B cell (primary cell): ENCODE measurements at places on chromosomes 12 and 14.
A peak's percentile ranks its signal among the peaks of the same experiment; 100 is the strongest.

- DNase-seq: no peak
Observed at GRCh38 chr12:62873826-62874448, 61.0 kb downstream of the PPM1H start.

DNA sequence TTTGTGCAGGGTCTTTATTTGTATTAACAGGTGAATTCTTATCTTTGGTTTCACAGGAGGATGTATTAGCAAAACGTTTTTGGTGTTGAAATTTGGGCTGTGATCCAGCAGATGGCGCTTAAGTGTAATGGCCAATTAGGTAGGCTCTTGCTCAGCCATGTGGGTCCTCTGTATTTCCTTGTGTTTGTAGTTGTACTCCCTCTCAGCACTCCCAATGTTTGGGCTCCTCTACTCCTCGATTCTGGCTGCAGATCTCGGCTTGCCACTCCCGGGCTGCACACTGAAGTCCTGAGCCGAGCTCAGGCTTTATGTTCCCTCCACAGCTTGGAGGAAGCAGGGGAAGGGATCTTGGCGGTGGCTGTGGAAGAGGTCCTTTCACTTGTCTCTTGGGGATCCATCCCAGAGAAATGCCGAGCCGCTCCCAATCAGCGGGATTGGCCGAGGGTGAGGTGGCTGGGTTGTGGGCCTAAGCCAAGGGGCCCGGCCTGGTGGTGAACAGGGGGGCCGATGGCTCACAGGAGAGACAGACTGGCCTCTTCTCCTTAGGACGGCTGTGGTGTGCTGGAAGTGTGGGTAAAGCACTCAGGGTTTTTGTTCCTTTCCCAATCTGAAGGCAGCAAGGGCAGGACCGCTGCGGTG is 133.7 kb downstream of the AEBP2 start:
- no peak for DNase-seq

DNA sequence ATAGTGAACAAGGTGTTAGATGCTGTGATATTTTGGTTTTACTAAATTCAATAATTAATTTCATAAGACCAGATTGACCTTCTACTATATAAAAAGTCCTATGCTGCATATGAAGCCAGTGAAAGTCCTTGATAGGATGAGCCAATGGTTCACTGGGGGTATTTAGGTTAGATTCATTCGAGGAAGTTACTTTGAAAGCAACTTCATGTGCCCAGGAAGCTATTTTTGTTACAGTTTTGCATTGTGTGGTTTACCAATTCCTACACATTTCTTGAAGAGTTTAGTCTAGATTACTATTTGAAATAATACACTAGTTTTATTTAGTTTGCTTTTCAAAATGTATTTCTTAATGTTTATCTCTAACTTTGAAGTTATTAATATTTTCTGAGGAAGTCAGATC is 58.5 kb upstream of the RMST start:
- DNase-seq: no peak

DNA sequence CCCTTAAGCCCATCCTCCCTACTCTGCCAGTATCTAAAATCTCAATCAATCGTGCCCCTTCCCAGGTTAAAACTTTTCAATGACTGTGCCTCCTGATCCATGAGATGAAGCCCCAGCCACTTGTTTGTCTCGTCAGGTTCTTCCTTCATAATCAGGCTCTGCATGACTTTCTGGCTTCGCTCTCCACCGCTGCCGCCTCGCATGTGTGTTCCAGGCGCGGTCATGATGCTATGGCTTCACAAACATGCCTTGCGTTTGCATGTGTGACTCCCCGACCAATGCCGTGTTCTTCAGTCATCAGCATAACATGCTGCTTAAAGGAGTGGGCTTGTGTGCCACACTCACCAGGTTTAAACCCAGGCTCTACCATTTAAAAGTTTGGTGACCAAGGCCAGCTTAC is 5.0 kb upstream of the C1RL start:
- no peak for DNase-seq

DNA sequence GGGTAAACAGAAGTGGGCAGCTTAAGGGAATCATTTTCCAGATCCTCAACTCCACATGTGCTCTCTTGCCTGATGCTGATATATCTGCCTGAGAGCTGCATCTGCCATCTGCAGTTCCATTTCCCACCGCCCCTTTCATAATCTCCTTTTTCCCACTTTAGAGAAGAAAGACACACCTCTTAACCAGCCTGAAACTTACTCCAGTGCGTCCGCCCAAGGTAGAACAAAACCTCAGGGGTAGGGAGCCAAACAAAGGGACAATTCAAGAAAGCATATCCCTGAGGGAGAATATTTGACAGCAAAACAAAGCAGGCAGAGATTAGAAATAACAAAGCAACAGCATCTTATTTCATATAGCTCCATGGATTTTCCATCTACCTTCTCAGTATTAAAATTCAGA is 4.3 kb downstream of the MDM1 start:
- DNase-seq: no peak

DNA sequence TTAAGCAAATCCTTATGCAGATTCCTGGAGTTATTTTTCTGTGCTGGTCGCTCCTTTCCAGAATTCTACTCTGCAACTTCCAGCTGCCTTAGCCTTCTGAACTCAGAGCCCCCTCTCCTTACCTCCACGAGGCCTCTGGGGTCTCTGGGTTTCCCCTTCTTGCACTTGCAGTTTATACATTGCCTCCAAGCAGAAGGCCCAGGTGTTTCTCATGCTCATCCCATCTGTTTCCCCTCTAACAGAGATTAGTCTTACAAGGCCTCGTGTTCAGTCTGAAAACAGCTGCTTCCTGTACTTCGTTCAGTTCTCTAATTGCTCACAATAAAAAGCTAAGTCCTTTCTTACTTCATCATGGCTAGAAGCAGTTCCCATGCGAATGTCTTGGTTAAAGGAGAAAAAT is 134.4 kb upstream of the FGD4 start:
- peak; percentile 84 for DNase-seq

DNA sequence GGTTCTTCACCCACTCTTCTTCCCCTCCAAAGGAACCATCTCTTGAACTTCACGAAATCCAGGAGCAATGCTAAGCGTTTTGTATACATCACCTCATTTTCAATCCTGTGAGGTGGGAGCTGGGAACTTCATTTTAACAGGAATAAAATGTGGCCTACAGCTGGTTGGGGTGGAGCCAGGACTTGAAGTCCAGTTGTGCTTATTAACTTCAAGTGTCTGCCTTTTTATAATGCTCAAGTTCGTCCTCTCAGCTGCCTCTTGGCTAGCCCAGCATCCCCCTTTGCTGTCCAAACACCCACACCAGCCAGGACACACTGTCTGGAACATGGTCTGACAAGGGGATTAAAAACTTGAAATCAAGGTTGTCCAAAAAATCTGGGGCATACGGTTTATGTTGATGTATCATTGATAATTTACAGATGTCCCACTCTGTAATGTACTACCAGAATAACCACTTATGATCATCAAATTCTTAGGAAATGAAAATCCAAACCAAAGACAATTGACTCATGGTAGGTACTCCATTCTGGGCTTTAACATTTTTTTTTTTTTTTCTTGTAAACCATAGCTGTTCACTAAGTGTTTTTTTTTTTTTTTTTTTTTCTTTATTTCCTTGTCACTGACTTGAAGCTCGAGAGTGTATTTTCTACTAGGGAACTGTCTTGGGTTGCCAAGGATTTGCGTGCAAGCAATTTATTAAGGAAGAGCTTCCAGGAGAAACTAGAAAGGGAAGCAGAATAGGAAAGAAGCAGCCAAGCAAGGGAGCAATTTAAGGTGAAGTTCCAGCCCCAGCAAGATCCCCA is 252.3 kb downstream of the EFCAB11 start:
- DNase-seq: no peak

- DNase-seq: no peak
Observed at GRCh38 chr12:58081488-58081887, 140.1 kb downstream of the ATP23 start.

DNA sequence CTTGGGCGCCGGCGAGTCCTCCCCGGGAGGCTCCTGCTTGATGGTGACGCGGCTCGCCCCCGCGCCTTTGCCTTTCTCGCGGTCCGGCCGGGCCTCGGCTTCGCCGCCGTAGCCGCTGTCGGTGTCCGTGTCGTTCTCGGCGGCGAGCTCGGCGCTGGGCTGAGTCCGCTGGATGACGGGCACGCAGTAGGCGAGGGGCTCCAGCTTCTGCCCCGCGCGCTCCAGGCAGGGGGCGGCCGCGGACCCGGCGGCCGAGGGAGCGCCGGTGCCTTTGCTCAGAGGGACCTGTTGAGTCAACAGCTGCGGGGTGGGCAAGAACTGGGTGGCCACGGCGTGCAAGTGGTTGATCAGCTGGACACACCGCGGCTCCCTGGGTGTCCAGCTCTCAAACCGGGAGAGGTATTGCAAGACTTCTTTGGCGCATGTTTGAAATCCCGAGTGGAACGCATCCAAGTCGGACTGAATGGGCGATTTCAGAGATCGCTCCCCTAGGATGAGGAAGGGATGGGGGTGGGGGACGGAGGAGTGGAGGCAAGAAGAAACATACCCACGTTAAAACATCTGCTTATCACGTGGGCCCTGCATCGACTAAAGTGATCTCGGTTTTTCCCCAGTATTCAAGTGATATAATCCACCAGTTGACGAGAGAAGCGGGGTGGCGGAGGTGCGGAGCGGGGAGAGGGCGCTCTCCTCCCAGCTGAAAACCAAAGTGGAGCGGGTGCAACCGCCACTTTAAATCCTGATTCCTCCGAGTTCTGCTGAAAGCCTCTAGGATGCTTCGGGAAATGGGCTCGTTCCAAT is 2.0 kb downstream of the BHLHE41 start:
- DNase-seq: peak; percentile 84

DNA sequence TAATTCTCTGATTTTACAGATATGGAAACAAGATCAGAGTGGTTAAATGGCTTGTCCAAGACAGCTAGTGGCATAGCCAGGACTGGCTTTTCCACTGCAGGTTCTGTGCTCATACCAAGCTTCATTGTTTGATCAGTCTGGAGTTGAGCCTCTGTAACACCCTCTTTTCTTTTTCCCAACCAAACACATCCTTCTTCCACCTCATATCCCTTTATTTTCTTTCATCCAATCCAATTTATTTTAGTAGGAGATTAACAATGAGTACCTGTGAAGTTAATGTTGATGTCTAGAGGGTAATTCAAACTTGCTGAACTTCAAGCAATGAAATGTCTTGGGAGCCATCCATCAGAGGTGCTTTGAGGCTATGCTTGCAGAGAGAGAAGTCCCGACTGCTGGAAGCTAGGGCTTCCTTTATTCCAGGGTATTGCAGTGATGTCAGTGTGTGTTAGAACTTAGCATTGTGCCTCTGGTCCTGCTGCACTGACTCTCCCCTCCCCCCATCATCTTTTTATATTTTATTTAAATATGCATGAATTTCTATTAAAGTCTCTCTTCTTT is 452.1 kb upstream of the PDE3A start:
- no peak for DNase-seq

- DNase-seq: no peak
Observed at GRCh38 chr14:71089971-71090370, 182.7 kb downstream of the PCNX1 start.

- DNase-seq: no peak
Observed at GRCh38 chr14:38336298-38336697, 80.4 kb upstream of the CLEC14A start.

GRCh38 chr12:52772772-52773171 is 4.4 kb downstream of the KRT76 start:
- no peak for DNase-seq

GRCh38 chr12:133038118-133038709 is 905 bp downstream of the ZNF84 start:
- DNase-seq: no peak

DNA sequence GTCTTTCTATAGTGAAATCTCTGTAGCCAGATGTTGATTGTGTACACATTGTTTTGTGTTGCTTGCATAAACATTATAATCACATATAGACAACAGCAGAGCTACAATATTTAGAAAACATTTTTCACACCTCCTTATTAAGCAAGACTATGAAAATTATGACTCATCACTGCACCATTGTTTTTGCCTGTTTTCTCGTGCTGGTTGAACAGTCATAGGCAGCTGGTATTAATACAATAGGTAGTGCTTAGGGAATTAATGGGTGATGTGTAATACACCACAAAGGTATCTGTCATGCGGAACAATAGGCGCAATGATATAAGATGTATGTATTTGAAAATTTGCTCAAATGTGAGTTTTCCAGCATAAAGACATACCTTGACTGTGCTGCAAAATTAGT is 449.3 kb downstream of the FOXG1 start:
- no peak for DNase-seq

DNA sequence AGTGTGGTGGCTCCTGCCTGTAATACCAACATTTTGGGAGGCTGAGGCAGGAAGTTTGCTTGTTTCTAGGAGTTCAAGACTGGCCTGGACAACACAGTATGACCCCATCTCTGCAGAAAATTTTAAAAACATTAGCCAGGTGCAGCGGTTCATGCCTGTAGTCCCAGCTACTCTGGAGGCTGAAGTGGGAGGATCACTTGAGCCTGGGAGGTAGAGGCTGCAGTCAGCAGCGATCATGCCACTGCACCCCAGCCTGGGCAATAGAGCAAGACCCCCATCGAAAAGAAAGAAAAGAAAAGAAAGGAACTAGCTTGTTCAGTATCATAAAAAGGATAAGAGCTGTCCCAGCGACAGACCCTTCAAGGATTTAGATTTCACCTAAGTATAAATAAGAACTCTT is 18.1 kb upstream of the PWP1 start:
- no peak for DNase-seq

DNA sequence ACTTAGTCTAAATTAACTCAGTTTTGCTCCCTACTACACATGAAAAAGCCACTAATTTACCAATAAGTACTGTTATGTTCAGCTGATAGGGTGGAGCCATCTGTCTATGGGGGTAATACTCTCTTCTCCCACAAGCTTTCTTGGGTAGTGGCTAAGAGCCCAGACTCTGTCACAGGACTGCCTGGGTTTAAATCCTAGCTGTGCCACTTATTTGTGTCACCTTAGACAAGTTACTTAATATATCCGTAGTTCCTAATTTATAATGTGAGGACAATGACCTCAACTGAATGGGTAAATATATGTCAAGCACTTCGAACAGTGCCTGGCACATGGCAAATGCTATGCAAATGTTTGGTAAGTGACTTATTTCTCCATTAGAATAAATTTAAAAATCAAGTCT is 185.6 kb downstream of the DACT1 start:
- DNase-seq: no peak

DNA sequence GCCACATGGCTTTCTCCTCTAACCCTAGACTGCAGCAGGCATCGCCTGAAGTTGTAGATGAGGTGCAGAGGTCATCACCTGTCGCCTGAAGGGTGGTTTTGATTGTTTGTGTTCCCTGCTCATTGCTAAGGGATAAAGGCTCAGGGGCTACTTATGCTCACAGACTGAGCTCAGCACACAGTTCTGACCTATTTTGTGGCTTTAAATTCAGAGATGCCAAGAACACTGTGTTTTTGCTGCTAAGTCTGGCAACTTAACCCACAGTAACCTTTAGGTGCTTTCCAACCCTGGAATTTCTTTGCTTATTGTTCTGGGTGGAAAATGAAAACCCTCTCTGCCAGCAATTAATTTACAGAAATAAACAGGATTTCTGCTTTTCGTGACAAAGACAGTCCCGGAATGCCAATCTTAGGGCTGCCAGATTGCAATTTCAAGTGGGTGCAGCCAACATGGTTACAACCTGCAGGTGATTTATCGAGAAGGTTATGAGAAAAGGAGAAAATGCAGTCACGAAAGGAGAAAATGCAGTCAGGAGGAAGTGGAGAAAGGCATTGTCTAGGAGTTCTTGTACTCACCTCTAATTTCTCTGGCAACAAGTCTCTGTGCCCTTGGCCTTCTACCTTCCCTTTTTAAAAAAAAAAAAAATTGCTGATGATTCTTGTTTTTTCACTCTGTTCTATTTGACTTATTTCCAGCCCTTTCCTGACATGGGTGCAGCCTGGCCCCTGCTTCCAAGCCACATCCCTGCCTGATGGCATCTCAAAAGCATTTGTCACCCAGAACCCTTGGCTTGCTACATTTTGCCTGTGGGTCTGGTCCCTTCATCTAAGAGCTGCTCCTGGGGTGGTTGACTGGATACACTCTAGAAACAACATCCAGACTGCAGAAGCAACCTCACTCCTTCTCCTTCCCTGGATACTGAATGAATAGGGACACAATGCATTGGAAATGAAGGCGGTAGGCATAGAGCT is 23.3 kb downstream of the NPC2 start:
- no peak for DNase-seq
